ENCODE measurements at places on chromosomes 2 and 18. TPM values are rescaled to one million over a fixed set of nuclear protein-coding genes. Genes with fewer than 3 reads are reported as not detected.

DNA sequence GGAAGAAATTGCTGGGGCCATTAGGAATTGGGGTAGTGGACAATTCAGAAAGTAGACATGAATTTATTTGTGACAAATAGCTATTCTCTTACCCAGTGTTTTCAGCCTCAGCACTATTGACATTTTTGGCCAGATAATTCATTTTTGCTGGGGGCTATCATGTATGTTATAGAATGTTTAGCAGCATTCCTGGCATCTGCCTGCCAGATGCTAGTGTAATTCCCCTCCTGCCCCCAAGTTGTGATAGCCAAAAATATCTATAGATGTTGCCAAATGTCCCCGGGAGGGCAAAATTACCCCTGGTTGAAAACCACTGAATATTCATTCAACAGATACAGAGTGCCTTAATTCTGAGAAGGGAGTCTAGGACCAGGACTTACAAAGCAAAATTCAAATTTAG lies 183.6 kb downstream of the BABAM2 start:
- DNase-seq = no peak

- no peak for DNase-seq
These were observed 1.9 kb upstream of the GRP start for GRCh38 chr18:59218018-59218417.

GRCh38 chr2:129829588-129829987 lies 149.9 kb upstream of the RAB6C start:
- no peak for DNase-seq

GRCh38 chr2:65503746-65504145 lies 71.3 kb upstream of the SPRED2 start:
- no peak for DNase-seq

Gene SETBP1
- 3.8 TPM for total RNA-seq

Gene FRZB
- not detected for total RNA-seq

DNA sequence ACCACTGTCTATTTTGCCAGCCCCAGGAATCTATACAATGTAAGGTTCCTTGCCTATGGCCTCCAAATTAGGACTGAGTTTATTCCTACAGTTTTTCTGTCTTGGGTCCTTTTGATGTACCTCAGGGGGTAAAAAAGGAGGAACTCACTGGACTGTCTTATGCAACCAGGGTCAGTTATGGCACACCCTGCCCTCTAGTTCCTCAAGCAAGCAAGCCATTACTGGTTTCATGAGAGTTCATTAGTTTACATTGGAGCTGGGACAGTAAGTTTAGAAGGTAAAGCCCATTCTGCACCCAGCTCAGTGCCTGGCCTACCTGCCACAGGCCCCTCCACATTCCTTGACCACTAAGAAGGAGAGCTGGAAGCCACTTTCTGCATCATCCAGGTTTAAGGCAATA lies 68.7 kb upstream of the WIPF1 start:
- DNase-seq = no peak

Gene SLC4A1AP
- 32.3 TPM for total RNA-seq

Gene MRO
- not detected for total RNA-seq

Gene FAM136A
- total RNA-seq = 62.9 TPM

Gene TMEM37
- not detected for total RNA-seq

DNA sequence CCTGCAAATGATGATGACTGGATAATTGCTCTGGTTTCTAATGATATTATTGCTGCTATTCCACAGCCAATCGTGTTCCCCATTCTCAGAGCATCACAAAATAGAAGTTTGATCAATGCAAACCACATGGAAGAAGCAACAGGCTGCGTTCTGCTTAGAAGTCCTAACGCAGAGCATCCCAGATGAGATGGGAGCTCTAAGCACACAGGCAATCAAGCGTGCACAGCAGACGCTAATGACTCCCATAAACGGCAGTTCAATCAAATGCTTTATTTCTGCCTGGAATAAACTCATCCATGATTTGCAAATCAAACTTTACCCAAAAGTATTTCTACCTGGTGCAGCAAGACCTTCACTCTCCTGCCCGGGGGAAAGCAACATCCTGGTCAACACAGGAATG lies 304.2 kb downstream of the FBXO15 start:
- no peak for DNase-seq

GRCh38 chr18:31576670-31577069 lies 15.0 kb upstream of the TTR start:
- no peak for DNase-seq

DNA sequence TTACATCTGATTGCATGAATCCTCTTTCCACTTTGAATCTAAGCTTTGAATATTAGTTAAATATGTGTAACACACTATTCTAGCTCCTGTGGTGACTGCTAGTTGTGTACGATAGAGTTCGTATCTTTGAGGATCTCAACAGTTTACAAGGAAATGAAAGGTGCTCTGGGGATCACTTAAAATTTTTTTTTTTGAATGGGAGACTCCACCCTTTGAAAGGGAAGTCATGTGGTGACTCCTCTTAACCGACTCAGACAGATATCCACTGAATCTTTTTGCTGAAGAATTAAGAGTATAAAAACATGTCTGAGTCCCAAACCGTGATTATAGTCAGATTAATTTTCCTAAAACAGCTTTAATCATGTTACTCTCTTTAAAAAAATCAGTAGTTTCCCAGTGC lies 4.0 kb downstream of the CLIP4 start:
- no peak for DNase-seq

Gene CXCR1
- not detected for total RNA-seq

DNA sequence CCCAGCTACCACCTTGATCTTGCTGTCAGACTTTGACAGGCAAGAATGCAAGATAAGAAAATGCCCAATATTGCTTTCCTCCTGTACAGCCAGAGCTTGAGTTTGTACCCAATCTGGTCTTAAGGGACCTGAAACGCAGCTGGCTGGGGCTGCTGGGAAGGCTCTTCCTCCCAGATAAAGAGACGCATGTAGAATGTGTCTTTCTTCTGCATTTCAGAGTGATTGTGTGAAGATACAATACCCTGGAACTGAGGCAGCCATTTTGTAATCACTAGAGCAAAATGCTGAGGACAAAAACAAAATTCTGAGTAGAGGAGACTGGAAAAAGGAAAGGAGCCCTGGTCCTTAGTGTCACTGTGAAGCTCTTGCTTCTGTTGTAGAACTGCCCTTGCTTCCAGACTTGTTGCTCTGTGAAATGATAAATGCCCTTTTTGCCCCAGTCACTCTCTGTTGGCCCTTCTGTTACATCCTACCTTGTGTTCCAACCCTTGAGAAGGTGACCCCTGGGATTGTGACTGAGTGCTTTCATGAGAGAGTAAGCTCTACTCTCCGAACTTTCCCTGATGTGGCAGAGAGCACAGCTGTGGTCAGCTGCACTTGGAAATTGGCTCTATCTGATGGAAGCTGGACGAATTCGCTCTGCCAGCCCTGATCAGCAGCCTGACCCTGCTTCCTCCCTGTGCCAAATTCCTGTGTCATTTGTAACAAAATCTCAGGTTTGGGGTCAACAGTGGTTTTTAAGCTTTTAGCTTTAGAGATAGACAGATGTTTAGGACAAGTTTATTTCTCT lies 137.4 kb upstream of the RBMS1 start:
- DNase-seq = no peak

DNA sequence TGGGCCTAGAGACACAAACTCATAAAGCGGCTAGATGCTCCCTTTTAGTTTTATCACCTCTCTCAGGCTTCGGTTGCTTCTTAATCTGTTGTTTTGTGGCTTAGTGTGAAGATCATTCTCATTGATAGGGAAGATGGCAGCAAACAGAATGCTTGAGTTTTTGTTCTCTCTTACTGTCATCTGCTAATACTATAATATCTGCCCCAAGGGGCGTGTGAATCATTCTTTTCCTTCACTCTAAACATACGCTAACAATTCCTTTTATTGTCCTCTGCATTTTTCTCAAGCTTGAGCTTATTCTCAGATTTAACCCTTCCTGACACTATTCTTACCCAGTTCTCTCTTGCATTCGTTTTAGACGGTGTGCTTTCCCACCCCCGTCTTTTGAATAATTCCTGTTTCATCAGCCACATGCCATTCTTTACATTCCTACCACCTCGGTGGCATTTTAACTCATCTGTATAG lies 323.9 kb upstream of the NRP2 start:
- no peak for DNase-seq

DNA sequence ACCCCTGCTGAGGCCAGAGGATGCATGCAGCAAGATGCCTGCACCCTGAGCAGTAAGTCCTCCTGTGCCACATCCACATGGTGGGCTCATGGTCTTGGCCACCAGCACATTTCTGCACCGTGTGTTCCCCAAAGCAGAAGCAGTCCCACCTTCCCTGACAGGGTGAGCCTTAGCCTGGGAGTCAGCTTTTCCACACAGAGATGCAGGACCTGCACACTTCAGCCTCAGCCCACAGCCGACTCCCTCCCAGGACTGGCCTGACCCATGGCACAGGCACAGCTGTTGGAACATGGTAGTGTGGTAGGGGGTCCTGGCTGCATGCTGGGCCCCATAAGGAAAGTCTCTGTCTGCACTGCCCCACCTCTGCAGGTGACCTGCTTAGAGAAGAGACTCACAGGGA lies 5.0 kb downstream of the SNED1 start:
- no peak for DNase-seq
